Stimulated activated CD8-positive, alpha-beta memory T cell treated with anti-CD3 and anti-CD28 coated beads, Interleukin-4, amount 100 ng/mL, for 1 hour (primary cell): ENCODE measurements at places on chromosomes 16 and 17.

DNA sequence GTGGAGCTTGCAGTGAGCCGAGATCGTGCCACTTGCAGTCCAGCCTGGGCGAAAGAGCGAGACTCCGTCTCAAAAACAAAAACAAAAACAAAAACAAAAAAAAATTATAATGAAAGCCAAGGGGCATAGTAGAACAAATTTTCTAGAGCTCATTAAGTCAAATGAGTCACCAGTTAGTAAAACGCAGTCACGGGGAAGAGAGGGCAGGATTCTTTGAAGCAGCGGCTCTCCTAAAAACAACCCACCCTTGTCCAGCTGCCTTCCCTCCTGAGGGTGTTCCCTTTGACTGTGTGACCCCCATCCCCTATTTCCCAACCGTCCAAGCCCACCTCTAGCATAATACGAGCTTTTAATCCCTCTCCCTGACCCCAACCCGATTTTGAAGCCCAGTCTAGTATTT, 44.1 kb upstream of the STH start:
- no peak for DNase-seq

- DNase-seq: no peak
These were observed 1.6 kb upstream of the CDH16 start for GRCh38 chr16:66920299-66920590.

GRCh38 chr17:15384142-15384787, 42.9 kb upstream of the TEKT3 start:
- no peak for DNase-seq

DNA sequence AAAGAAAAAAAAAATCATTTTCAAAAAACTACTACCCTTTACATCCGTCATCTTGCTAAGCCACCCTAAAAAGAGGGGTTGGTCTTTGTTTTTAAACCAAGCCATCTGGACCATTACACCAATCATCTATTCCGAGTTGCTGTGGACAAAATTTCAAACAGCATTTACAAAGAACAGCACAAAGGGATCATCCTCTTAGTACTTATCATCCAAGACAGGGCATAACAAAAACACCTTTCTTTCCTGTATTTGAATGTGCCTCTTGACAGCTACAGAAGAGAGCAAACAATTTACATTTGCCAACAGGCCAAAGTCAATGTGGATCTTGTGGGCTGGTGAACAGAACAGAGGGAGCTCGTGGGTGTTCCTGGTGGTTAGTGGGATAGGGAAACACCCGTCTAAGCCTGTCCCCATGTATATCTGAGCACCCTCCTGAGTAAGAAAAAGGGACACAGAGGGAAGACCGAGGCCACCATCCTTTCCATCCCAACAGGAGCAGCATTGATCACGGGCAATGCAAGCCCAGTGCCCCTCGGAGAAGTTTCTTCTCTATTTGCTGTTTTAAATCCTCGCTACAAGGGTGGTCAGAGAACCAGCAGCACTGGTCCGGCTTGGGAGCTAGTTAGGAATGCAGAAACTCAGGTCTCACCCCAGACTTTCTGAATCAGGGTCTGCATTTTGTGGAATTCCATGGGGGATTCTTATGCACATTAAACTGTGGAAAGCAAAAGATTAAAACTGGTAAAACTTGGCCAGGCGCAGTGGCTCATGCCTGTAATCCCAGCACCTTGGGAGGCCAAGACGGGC, 1.9 kb downstream of the SLC39A11 start:
- no peak for DNase-seq

- no peak for DNase-seq
These were observed 2.6 kb downstream of the MXRA7 start for GRCh38 chr17:76707985-76708807.

DNA sequence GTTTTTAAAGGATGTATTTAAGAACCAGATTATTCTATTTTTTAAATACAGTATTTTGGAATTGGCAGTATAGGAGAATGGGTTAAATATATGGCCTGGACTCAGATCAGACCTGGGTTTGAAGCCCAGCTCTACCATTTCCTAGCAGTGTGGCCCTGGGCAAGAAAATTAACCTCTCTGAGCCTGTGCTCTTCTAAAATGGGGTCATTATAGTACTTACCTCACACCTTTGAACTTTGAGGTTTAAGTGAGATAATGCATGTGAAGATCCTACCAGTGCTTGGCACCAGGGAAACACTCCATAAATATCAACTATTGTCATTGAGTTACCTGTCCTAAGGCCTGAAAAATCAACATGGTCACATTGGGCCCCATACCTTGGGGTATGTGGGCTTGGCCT, 93.4 kb upstream of the WSB1 start:
- DNase-seq: no peak

GRCh38 chr17:72454342-72454741, 333.5 kb downstream of the SOX9 start:
- DNase-seq: no peak

DNA sequence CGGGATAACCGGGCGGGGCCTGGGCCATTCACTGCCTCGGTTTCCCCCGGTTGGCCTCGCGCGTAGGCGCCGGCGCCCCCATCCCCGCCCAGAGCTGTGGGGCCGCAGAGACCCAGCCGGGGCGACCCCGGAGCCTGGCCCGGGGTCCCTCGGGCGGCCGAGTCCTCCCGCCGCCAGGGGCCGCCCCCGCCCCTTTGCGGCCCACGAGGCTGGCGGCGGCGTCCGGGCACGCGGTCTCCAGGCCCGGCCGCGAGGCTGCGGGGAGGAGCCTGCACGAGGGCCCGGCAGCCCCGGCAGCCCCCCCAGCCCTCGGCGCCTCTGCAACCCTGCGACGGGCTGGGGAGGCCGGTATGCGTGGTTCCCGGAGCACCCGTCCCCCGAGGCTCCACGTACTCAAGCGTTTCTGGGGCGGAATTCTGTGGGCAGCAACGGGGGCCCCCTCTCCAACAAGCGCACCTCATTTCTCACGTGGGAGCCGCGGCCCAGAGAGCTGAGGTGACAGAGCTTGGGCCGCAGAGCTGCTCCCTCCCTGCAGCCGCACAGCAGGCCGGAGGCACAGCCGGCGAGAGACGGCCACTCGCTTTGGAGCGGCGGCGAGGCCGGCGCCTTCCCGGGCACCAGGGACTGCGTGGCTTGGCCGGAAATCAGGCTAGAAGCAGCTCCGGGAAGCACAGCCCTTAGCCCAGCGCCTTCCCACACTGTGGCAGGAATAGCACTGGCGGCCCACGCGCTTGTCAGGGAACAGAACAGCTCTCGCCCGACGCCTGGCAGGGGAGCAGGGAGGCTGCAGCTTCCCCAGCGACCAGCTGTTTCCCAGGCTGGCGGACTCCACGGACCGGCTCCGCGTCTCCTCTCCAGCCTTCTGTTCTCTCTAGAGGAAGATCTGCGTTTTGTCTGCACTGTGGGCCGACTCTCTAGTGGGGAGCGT, 867 bp upstream of the LIMD2 start:
- DNase-seq: no peak

DNA sequence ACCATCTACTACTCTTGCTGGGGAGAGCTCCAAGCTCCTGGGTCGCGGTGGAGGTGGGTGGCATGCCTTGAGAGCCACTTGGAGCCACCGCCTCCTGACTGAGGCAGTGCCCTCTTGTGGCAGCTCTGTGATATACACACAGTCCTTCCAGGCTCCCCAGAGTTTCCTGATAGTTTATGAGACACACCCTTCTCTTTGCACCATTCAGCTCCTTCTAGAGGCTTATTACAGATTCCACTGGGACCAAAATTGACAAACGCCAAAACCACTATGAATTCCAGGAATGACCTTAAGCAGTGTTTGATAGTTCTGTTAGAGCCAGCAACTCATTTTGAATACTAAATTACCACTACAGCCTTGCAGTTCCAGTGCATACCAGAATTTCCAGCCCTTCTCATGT, 170.1 kb upstream of the CDH13 start:
- DNase-seq: no peak

DNA sequence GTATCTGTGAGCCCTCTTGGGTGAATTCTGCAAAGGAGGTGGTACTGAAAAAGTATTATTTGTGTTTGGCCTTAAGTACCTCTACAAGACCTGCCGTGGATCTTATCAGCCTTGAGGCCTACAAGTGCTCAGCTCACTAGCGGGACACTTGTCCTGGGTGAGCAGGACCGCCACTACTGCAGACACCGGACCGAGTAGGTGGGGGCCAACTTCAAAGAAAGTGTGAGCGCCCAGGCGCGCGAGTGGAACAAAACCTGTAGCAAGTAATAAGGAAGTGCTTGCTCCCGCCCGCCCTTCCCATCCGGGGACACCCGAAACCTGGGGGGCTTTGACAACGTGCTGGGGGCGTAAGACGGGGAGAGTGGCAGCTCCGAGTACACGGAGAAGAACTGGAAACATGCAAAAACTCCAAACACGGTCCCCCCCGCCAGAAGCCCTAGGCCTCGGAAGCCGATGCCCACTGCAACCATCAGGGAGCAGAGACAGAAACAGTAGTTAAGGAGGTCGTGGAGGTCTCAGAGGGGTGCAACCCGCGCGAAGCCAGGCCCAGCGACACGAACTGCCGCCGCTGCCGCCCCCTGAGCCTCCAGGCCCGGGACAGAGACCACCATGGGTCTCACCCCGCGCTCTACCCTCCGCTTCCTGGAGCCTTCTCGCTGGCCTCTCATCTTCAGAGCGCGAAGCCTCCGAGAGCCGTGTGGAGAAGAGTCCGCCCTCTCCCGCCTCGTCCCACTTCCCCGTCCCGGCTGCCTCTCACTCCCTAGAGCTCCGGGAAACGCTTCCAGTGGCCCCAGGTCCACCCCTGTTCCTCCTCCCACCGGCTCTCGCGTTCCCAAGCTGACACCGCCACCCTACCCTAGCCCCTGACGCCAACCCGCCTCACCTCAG, 537 bp downstream of the CNOT1 start:
- DNase-seq: peak; percentile 21

- no peak for DNase-seq
These were observed 26.7 kb upstream of the IRX6 start for GRCh38 chr16:55297062-55297909.

DNA sequence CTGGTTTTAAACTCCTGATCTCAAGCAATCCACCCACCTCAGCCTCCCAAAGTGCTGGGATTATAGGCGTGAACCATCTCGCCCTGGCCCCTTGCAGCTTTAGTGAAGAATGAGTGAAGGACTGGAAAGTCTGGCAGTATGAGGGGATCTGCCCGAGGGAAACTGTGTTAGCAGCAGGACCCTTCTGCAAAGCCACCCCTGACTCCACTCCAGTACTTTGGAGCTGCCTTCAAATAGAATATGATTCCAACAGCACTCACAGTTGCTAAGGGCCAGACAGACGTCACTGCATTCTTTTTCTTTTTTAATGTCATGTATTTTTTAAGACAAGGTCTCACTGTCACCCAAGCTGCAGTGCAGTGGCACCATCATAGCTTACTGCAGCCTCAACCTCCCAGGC, 52.3 kb downstream of the KPNA2 start:
- DNase-seq: no peak

DNA sequence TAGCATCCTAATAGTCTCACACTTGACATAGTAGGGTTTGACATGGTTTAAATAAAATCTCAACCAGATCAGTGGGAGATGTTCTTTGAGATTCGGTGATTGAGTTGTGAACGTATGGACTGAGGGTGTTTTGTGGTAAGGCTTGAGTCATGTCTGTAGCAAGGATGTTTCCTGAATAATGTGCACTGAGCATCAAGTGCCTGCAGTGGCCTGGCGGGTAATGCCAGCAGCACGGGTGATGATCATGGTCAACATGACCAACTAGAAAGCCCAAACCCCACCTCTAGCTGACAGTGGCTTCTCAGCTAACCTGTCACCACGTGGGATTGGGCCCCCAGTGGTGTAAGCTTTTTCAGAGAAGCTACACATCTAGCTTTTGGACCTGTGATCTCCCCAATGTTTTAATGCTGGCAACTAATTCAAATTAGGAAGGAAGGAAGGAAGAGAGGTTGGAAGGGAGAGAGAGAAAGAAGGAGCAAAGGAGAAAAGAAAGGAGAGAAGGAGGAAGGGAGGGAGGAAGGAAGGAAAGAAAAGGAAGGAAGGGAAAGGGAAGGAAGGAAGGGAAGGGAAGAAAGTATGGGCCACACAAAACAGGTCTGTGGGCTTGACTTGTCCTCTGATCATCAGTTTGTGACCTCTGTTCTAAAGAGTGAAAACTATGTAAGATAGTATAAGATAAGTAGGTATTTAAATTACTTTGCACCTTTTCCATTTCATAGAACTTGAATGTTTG, 55.4 kb downstream of the WWOX start:
- no peak for DNase-seq

GRCh38 chr17:49748791-49749190, 15.1 kb downstream of the FAM117A start:
- DNase-seq: peak; percentile 24

- DNase-seq: no peak
These were observed 5.8 kb upstream of the MEIOB start for GRCh38 chr16:1877804-1878203.

DNA sequence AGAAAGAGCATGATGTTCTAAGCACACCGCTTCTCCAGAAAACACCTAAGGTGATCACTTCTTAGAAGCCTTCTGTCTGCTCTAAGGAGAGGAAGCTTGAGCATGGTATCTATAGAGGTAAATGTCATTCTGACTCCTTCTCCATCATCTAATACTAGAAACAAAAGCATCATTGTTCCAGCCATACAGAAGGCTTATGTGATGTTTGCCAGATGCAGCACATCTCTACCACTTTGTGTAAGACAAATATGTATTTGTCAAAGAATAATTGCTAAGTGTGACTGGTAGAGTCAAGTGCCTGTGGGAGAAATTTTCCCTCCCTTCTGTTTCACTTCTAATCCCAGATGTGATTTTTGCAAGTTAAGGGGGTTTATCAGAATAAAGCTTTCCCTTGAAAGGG, 217.1 kb downstream of the HS3ST3A1 start:
- DNase-seq: no peak

GRCh38 chr17:60435244-60436167, 13.2 kb downstream of the CHCT1 start:
- DNase-seq: peak; percentile 23

DNA sequence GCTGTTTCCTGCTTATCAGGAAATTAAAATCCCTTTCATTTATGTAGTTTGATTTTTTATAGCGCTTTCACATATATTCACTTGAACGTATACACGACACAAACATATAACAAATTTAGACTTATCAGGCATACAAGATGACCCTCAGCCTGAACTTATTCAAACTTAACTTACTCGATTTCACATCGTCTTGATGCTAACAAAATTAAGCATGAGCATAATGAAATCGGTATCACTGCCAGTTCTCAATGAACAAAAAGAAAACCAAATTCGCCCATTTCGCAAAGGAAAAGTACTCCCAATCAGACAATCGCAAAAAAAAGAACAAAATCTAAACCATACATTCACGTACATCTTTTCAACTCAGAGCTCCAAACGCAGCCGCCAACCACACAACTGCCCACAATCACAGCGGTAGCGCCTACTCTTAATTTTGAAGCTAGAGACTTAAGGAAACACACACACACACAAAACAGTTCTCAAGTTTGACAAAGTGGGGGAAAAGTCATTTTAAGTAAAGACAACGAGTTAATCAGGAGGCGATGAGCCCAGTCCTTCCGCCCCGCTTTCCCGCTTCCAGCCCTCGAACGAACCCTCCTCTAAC, 1.1 kb downstream of the GJC1 start:
- no peak for DNase-seq

DNA sequence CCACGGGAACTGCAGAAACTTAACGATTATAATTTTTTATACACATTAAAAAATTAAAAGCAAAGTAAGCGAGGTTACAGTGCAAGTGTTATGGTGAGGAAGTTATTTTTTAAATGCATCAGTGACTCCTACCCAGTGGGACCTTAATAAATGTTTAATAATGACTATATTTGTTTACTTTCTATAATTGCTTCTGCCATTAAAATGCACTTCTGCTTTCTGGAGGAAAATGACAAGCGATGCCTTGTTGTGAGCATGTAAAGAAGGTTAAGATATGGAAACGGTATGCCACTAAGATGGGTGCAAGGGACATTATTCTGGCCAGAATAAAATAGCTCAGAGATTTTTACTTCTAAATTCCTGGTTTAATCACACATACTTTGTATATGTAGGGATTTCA, 252.1 kb downstream of the CDH11 start:
- no peak for DNase-seq
